ENCODE measurements at places on chromosomes 1 and 21.

- DNase-seq, result no peak
These were observed 219.0 kb upstream of the L1TD1 start for GRCh38 chr1:61975638-61976037.

DNA sequence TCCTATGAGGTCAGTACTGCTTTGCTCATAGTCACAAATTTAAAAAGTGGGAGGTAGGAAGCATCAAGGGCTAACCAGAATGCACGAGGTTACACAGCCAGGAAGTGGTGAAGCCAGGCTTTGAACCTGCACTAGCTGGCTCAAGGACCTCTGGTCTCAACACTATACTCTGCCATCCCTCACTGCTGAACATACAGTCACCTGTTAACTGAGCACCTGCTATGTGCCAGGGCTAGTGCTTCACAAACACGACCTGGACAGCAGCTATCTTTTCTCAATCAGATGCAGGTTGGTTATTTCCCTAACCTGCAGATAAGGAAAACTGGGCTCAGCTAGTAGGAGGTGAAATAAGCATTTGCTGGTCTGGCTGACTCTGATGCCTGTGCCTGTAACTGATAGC is 73.0 kb downstream of the GLIS1 start:
- DNase-seq, result no peak

- DNase-seq, result no peak
These were observed 31.6 kb upstream of the PPP1R15B start for GRCh38 chr1:204443260-204443619.

DNA sequence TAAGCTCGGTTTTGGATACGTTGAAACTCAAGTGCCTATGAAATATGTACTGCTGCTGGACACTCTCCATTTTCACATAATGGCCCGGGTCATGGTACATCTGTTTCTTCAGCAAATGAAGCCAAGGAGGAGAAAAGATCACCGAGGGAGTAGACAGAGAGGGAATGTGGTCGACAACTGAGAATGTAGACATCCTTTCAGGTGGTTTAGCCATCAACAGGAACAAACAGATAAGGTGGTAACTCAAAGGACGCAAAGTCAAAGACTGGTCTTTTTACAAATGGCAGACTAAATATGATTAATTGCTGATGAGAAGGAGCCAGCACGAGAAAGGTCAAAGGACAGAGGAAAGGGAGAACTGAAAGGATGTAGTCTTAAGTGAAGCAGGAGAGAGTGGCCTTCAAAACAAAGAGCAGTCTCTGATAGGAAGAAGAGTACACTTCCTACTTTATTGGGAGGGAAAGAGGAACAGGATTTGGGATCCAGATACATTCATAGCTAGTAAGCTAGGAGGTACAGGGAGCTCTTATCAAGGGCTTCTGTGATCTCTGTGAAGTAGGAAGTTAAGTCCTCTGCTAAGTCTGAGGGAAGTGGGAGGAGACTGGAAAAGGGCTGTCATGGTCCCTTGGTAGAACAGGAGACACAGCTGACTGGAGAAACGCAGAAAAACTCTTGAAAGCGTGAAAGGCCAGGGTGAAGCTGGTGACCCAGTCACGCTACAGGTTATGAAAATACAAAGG is 28.3 kb downstream of the NUP133 start:
- no peak for DNase-seq

DNA sequence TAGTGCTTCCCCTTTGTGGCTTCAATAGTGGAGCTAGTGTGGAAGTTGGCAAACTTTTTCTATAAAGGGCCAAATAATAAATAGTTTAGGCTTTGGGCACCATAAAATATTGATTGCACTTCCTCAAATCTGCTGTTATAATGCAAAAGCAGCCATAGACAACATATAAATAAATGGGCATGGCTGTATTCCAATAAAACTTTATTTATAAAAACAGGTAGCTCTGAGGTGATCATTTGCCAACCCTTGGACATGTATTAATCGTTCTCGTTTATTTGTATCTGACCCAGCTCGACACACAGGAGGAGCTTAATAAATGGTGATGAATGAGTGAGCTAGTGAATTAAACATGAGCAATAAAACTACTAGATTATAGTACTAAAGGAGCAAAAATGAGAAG is 13.3 kb downstream of the KAZN start:
- no peak for DNase-seq

DNA sequence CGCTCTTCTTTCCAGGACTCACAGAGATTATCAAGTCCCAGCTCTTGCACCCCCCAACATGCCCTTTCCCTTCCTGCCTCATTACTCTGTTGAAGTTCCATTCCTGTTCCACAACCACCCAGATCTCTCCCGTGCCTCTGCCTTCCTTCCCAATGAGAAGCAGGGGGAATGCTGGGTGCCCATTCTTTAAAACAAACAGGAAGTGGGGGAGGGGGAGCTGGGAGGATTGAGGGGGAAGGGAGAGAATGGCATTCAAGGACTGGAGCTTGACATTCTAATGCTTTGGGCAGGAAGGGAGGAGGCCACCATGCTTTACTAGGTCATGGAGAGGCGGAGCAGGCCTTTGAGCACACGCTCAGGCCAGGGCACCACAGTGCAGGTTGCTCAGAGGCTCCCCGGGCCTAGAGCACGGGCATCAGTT is 150.3 kb upstream of the IRF2BP2 start:
- no peak for DNase-seq

DNA sequence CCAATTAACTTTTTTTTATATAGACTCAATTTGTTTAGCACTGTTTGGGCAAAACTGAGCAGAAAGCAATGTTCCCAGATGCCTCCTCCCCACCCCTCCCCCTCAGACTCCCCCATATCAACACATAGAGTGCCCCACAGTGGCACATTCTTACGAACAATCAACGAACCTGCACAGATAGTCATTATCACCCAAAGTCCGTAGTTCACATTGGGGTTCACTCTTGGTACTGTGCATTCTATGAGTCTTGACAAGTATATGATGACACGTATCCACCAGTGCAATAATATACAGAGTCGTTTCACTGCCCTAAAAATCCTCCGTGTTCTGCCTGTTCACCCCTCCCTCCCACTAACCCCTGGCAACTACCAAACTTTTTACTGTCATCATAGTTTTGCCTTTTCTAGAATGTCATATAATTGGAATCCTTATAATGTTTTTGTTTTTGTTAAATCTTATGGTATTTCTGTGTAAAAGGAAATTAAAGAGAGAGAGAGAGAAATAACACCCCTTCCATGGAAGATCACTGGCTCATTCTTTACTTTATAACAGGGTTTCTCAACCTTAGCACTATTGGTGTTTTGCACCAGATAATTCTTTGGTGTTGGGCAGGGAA is 37.2 kb upstream of the HNRNPU start:
- DNase-seq, result no peak

- DNase-seq, result no peak
These were observed 156.0 kb downstream of the PGBD5 start for GRCh38 chr1:230270185-230270558.

DNA sequence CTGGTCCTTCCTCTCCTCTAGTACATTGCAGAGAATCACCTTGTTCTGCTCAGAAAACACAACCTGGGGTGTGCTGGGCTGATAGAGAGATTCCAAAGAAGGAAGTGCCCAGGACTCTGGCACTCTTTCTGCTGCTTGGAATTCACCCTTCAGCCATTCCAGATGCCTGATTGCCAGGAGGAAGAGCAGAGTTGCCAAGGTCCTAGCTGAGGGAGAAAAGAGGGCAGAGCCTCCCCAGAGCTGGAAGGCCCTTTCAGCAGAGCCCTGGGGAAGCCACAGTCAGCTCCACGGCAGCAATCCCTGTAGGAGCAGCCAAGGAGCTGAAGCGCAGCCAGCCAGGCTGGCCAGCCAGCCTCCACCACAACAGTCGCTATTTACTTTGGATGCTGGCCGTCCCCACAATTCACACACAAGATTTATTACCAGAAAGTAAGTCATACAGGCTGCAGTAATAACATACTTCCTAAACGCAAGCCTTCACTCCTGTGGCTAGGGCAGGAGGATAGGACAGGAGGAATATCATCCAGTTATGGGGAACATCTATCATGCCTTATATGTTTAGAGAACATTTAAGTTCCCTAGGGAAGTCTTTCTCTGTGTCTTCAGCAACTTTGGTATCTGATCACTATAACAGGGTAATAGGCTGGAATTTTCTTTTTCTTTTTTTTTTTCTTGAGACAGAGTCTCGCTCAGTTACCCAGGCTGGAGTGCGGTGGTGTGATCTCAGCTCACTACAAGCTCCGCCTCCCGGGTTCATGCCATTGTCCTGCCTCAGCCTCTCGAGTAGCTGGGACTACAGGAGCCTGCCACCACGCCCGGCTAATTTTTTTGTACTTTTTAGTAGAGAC is 36.6 kb upstream of the SLC44A3 start:
- DNase-seq, result no peak

DNA sequence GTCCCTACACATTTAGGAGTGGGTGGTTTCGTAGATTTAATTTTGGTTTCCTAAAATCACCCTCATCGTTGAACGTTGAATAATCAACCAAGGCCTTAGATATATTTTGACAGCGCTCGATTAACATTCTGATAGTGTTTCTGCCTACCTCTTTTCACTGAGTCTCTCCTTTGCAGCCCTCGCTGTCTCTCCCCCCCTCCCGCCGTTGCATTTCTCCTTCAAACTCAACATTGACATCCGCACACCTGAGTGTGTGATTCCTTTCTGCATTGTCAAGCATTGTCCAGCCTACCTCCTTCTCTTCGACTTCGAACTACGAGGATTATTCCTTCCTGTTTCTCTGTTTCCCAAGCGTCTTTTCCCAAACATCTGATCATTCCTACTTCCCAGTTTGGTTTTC is 1.8 kb upstream of the ADAMTS1 start:
- DNase-seq, result no peak

DNA sequence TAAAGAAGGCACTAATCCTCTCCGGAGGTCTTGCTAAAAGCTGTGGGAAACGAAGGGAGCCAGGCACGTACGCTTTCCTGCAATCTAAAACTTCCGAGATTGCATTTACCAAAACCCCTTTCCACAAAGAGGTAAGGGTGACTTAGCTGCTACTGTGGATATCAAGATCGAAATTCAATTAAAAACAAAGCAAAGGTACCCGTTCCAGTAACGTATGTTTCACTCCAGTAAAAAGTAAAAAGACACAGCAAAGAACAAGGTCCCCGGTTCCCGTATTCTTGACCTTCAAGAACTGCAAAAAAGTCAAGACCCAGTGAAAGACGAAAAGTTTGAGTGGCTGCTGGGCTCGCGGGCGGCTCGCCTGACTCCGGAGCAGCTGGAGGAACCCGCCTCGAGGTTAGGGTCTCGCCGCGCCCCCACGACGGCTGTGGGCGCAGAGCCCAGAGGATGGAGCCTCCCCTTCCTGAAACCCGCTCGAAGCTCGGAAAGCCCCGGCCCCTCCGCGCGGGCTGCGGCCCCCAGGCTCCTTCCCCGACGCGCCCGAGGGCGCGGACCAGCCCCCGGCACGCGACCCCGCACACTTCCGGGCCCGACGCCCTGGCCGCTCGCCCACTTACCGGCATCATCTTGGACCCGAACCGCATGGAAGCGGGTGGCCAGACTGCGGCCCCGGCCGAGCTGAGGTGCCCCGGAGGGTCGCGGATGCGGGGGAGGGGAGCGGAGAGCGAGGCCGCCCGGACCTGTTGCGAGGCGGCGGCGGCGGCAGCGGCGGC is 524 bp downstream of the TP53BP2 start:
- no peak for DNase-seq

DNA sequence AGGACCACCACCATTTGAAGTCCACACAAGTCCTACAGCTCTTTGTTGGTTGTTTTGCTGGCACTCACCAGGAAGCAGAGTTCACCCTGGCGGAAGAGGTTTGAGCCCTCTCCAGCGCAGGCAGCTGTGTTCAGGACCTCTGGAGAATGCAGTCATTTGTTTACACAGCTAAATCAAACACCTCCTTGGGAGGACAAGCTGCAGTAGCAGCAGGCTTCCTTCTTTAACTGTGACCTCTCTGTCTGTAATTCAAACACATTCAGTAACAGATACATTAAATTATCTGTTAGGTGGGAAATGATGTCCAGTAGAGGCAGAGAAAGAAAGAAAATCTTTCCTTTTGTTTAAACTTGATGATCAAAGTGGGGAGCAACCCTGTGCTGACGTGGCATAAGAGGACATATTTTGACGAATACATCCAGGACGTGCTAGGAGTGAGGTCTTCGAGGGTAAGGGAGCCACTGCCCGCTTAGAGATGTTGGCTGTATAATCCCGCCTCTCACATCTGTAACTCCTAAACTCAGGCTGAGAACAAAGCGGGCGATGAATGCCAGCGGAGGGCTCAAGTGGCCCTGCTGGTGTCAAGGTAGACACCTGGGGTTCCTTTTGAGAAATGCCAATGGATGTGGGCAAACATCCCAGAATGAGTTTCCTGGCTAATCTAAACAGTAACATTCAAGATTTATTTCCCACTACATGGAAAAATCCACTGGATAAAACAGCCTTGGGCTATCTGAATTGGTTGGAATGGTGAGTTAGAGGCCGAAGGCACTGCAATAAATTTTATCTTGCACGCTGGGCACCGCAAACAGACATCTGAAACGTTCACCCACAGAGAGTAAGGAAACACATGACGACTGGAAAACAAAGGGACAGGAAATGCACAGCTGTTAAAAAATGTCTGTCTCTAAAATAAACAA is 51.7 kb downstream of the ABCA4 start:
- DNase-seq, result no peak

All from NCI-H2081 treated with DMSO at 0.1 percent for 48 hours (cell line).